ENCODE measurements at places on chromosomes 7 and 10. TPM values are rescaled to one million over a fixed set of nuclear protein-coding genes. Genes with fewer than 3 reads are reported as not detected.

RTKN2 gene
- total RNA-seq, result not detected

PLA2G12B gene
- total RNA-seq, result not detected

- DNase-seq, result no peak
Measured at GRCh38 chr10:114647545-114648138, 10.4 kb downstream of the ABLIM1 start.

- DNase-seq, result no peak
Measured at GRCh38 chr10:69684981-69685353, 54.9 kb downstream of the FAM241B start.

GRCh38 chr10:1570416-1571051 is 166.8 kb downstream of the ADARB2 start:
- no peak for DNase-seq

GRCh38 chr7:47516386-47516785 is 65.5 kb downstream of the TNS3 start:
- no peak for DNase-seq

Data from gastrocnemius medialis (tissue), 4 donors.